Stimulated activated naive B cell treated with anti-CD40 and anti-IgM and Interleukin-4, amounts not matched to agents 10 μg/mL and 1 μg/mL and 100 μg/mL, for 72 hours (primary cell): ENCODE measurements at places on chromosomes 5 and 9.
A peak's percentile ranks its signal among the peaks of the same experiment; 100 is the strongest.

GRCh38 chr9:114822708-114823107 is 16.9 kb upstream of the TNFSF15 start:
- H3K27ac ChIP-seq: no peak overlapping the region
- DNase-seq: no peak
- no peaks in the 10 kb centered on the region for H3K36me3 ChIP-seq
- no peak overlapping the region for H3K4me3 ChIP-seq

DNA sequence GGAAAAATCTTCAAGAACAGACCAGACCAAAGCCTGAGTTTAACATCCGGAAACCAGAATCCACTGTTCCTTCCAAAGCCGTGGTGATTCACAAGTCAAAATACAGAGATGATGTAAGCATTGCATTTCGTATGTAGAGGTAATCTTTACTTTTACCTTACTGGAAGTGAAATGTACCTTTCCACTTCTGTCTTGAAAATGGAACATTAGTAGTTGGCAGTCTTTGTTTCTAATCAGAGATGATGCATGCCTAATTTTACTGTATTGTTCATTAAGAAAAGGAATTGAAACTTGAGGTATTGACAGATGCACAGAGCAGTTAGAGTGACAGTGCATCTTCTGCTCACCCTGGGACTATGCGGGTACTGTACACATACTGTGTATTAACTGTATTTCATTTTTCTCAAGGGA is 34.6 kb downstream of the HABP4 start:
- peaks cover 38% of the 10 kb centered on the region for H3K36me3 ChIP-seq
- peaks cover 11% of the 10 kb centered on the region for H3K4me1 ChIP-seq
- no peaks in the 10 kb centered on the region for H3K27me3 ChIP-seq
- no peak for DNase-seq
- H3K4me3 ChIP-seq: no peak overlapping the region

DNA sequence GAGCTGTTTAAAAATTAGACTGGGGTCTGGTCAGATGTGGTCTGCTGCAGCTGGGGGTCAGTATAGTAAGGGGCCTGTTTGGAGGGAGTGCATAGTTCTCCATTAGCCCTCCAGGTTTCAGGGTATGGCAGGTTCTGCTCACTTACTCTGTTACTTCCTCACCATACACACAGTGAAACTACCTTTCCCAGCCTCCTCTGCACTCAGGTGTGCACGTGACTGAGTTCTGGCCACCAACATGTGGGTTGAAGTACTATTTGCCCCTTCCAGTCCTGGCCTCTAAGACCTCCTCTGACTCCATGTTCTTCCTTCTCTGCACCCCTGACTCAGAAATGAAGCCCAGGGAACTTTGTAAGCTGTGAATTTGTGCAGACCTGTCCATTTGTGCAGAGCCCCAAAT is 190.5 kb upstream of the CLINT1 start:
- H3K27ac ChIP-seq: no peak overlapping the region
- no peak overlapping the region for H3K4me3 ChIP-seq
- no peaks in the 10 kb centered on the region for H3K4me1 ChIP-seq

DNA sequence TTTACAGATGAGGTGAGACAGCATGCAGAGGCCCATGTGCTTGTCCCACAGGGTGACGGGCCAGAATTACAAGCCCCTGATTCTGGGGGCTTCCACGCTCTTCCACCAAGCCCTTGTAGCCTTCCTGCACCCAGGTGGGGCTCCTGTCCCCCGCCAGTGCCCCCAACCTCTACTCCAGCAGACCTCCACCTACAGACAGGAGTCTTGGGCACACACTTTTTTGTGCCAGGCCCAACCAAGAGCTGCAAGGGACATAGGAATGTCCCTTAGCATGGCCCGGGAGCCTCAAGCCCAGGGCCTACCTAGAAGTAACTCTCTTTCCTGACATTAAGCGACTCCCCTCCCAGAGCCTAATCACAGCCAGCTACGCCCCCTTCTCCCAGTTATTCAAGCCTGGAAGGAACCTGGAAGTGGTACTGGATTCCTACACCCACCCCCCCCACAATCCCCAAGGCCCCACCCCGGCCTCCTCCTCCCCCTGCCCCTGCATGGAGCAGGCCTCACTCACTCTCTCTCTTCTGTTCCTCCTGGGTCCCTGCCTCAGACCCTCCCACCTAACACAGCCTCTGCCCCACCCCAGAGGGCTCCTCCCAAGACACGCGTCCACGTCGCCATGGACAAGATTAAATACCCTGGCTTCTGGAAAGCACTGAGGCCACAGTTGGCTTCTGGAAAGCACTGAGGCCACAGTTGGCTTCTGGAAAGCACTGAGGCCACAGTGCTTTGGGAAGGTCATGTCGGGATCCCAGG is 30.5 kb downstream of the ADAMTS2 start:
- H3K27me3 ChIP-seq: peaks cover 13% of the 10 kb centered on the region
- DNase-seq: no peak
- no peak overlapping the region for H3K27ac ChIP-seq
- no peaks in the 10 kb centered on the region for H3K4me1 ChIP-seq
- no peaks in the 10 kb centered on the region for H3K36me3 ChIP-seq
- H3K4me3 ChIP-seq: no peak overlapping the region

DNA sequence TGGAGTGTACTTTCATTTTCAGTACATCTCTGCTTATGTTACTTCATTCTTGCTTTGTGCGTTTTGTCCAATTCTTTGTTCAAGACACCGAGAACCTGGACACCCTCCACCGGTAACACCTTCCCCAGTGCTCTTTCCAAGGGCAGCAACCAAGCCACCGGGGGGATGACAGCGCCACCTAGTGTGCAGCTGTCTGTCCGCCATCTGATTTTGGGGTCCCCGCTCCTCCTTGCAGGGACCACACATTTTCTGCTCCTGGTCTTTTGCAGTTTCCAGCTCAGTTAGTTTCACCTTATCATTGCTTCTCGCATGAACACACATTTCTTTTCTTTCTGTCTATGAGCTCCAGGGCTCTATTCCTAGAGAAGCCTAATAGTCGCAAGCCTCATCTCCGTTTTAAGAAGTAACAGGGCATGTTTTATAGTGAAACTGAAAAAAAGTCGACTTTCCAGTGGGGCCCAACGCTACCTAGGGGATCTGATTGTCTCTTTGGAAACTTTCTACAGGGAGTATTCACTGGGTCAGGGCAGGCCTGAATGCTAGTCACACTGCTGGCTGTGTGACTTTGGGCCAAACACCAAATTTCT is 152.1 kb downstream of the FSTL4 start:
- H3K27me3 ChIP-seq: no peaks in the 10 kb centered on the region
- peak; percentile 15 for DNase-seq
- H3K4me3 ChIP-seq: no peak overlapping the region
- H3K27ac ChIP-seq: no peak overlapping the region

GRCh38 chr5:78253201-78253600 is 41.3 kb downstream of the AP3B1 start:
- peaks cover 33% of the 10 kb centered on the region for H3K4me1 ChIP-seq
- no peaks in the 10 kb centered on the region for H3K27me3 ChIP-seq
- no peak for DNase-seq
- H3K27ac ChIP-seq: no peak overlapping the region
- peaks cover 64% of the 10 kb centered on the region for H3K36me3 ChIP-seq

DNA sequence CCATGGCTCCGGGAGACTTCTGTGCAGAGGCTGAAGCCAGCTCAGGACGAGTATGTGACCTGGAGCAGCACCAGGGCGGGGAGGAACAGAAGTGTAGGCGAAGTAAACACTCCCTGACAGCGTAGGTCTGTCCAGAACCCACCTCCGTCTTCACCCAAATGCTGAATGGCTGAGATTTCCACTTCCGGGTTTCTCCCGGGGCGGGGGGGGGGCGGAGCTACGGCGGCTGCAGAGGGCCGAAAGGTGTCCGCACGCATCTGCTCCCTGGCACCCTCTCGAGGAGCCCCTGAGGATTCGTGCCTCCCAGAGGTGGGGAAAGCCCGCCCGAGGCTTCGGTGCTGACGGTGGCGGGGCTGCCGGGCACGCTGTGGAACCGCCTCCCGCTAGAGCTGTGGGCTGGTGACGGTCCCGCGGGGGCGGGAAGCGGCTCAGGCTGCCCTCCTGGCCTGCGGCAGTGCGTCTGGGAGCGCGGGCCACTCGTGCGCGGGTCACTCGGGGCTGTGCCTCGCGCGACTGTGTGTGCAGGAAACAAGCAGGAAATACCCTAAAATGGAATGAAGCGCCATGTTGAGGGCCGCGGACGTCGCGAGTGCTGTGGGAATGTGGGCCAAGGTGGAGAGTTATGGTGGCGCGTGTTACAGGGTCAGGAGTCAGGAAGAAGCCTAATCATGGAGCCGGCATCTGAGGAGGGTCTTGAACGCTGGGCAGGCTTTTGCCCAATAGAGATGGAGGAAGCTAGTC is 1425.4 kb downstream of the FOXD4L5 start:
- no peaks in the 10 kb centered on the region for H3K4me1 ChIP-seq
- peaks cover 2% of the 10 kb centered on the region for H3K36me3 ChIP-seq
- H3K4me3 ChIP-seq: peak overlapping the region; percentile 76
- peak overlapping the region; percentile 63 for H3K27ac ChIP-seq
- DNase-seq: no peak

- peak within 1 kb of the TSS; percentile 83 for H3K27ac ChIP-seq
- peaks cover 41% of the 10 kb centered on the region for H3K27me3 ChIP-seq
- peak within 1 kb of the TSS; percentile 82 for H3K4me3 ChIP-seq
These were observed at the start of gene KCNN2 for GRCh38 chr5:114361724-114362196. Gene KCNN2 (plus strand): TSS chr5:114362070. CDS start chr5:114362140, 70 bp downstream.

DNA sequence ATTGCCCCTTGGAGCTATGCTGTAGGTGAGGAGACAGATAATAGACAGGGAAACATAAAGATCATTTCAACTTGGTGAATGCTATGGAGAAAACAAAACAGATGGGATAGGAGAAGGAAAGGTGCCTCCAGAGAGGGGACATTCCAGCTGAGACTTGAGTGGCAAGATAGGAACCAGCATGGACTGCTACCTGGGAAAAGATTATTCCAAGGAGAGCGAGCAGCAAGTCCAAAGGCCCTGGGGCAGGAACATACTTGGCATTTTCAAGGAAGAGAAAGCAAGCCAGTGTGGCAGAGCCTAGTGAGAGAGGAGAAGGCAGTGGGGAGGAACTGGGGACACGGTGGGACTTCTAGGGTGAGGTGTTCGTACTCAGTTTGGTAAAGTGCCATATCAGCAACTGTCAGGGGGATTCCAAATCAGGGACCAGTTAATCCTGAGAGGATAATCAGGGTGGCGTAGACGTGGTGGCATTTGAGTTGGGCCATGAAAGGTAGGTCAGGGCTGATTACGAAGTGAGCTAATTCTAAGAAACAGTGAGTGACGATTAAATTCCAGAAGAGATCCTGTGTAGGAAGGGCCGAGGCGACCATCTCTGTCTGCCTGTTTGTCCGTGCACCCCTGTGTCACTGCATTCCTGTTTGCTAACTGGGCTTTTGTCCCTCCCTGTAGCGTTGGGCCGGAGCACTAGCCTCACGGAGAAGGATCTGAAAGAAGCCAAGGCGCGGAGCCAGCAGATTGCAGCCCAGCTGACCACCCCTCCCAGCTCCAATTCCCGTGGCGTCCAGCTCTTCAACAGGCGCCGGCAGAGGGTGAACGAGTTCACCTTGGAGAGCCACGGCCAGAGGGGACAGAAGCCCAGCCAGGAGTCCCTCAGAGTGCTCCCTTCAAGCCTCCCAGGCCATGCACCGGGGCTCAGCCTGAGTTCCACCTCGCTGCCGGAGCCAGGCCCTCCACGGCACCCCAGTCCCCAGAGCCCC is 7.1 kb downstream of the SYNPO start:
- no peak for DNase-seq
- no peak overlapping the region for H3K27ac ChIP-seq
- no peaks in the 10 kb centered on the region for H3K27me3 ChIP-seq
- H3K4me1 ChIP-seq: peaks cover 7% of the 10 kb centered on the region
- no peak overlapping the region for H3K4me3 ChIP-seq
- peaks cover 16% of the 10 kb centered on the region for H3K36me3 ChIP-seq

DNA sequence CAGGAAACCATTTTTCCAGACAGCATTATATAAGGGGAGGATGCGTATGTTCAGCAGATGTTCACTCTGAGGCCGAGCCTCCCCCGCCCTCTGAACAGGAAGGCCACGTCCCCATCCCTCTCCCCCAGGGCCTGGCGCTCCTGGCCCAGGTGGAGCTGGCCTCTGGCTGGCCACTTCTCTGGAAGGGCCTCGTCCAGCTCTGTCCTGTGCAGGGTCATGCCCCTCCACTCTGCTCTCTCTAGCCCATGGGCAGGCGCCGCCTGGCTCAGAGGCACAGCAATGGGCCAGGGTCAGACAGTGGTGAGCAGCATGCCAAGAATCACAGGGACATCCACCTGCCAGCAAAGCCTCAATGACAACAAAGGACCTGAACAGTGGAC is 34.2 kb downstream of the ADAMTS2 start:
- no peaks in the 10 kb centered on the region for H3K4me1 ChIP-seq
- no peak overlapping the region for H3K27ac ChIP-seq
- DNase-seq: no peak
- no peaks in the 10 kb centered on the region for H3K36me3 ChIP-seq

GRCh38 chr5:119814655-119815054 is 185.3 kb downstream of the FAM170A start:
- DNase-seq: no peak
- H3K4me1 ChIP-seq: no peaks in the 10 kb centered on the region
- H3K36me3 ChIP-seq: no peaks in the 10 kb centered on the region
- no peaks in the 10 kb centered on the region for H3K27me3 ChIP-seq
